Stimulated activated CD4-positive, alpha-beta T cell treated with anti-CD3 and anti-CD28 coated beads, Interleukin-4, amount 100 ng/mL, for 4 hours (primary cell): ENCODE measurements at places on chromosomes 2 and 18.

GRCh38 chr2:120555092-120555491 is 180.6 kb upstream of the GLI2 start:
- no peak for DNase-seq

- no peak for DNase-seq
Observed at GRCh38 chr2:70088598-70089219, 1.4 kb downstream of the PCBP1 start.

DNA sequence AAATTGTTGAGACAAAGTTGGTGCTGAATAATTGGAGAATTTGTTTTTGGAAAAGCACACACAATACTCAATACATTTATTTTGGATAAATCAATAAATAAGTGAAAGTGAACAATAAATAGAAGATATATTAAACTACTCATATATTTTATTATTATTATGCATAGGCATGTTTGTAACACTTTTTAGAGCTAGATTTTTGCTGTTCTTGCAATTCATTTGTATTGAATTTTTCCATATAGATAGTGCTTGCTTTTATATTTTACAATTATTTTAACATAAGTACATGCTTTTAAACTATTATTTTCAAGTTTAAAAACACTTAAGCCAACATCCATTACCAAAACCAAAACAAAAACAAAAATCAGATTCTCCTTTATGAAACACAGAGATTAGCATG is 43.9 kb downstream of the BAZ2B start:
- DNase-seq: no peak

DNA sequence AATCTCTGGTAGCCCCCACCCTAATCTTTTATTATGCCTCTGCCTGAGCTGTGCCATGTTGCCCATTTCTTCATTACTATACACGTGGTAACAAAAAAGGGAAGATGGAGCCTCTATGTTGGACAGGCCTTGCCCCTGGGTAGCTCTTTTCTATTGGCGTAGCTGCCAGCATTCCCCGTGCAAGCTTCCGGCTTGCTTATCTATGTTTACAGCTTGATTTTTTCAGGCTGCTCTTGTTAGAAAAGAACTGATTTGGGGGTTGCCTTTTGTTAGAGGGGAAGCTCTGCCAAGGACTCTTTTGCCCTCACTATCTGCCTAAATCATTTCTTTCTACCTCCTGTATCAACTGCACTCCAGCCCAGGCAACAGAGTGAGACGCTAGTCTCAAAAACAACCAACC is 45.5 kb upstream of the ZSWIM2 start:
- no peak for DNase-seq

DNA sequence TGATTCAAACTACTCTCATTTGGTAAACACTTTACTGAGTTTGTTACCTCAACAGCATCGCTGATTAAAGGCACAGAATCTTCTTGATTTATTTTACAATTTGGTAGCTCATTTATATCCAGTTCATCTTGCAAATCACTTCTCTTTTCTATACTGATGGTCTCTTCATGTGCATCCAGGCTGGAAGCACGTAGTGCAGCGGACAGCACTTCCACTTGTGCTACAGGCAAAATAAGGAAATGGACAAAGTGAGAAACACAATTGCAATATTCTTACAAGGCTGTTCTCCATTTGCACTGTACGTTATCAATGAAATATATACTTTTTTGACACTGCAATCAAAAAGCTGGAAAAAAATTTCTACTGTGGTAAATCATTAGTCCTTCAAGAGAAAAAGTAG is 51.0 kb downstream of the PPP4R1 start:
- no peak for DNase-seq

DNA sequence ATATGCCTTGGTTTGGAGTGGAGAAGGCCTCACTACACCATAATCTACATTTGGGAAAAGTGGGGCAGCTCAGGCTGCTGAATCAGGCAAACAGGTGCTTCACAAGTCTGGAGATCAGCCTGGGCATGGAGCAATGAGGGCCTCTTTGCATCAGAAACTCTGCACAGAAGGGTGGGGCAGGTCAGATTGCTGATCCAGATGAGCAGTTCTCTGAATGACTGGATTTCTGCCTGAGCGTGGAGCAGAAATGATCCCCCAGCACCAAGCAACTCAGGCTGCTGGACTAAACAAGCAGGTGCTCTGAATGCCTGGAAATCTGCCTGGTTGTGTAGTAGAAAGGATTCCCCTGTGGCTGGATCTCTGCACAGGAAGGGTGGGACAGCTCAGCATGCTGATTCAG is 605.3 kb upstream of the ZNF804A start:
- no peak for DNase-seq
